ENCODE measurements at places on chromosomes 5 and 9.

DNA sequence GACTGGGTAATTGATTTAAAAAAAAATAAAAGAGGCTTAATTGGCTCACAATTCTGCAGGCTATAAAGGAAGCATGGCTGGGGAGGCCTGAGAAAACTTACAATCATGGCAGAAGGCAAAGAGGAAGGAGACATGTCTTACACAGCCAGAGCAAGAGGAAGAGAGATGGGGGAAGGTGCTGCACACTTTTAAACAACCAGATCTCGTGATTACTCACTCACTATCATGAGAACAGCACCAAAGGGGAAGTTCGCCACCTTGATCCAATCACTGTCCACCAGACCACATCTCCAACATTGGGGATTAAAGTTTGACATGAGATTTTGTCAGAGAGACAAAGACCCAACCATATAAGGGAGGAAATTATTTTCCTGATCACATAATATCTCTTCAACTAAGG lies 138.8 kb upstream of the NR4A3 start:
- DNase-seq, result no peak

GRCh38 chr5:72379936-72380335 lies 59.8 kb downstream of the PTCD2 start:
- no peak for DNase-seq

DNA sequence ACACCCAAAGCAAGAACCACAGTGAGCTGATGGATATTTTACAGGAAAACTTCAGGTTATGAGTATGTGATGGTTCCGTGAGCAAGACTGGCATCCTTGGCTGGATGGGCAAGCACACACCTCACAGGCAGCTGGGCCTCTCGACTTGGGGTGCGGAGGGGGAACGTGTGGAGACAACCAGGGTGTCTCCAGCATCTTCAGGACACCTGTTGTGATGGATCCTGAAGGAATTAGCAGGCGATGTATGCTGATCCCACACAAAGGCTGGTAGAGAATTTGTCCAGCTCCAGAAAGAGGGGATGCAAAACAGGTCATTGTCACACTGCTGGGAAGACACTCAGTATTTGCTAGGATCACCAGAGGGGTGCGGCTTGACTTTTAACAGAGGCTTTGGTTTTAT lies 42.7 kb downstream of the SECISBP2 start:
- no peak for DNase-seq

GRCh38 chr5:118990582-118990981 lies 2.2 kb upstream of the DTWD2 start:
- no peak for DNase-seq

- DNase-seq, result no peak
These were observed 18.3 kb upstream of the SLC2A6 start for GRCh38 chr9:133496861-133497842.

DNA sequence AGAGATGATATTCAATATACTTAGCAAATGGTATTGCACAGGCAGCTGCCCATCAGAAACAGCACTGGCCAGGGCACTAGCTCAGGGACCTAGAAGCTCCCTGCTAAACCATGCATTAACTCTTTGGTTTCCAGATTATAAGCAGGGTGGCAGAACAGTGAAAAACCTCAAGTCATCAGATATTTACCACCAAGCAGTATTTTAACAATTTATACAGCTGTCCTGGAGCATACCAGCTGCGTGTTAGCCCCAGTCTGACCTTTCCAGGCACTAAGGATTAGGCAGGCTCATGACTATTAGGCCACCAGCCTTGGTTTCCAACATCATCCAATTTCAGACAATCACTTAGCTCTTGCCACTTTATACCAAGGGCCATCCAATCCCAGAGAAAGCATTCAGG lies 326.5 kb downstream of the CAAP1 start:
- DNase-seq, result no peak

- no peak for DNase-seq
These were observed 1.3 kb downstream of the PSAT1 start for GRCh38 chr9:78298046-78298765.

GRCh38 chr5:53276825-53277224 lies 167.3 kb upstream of the MOCS2 start:
- DNase-seq, result no peak

GRCh38 chr9:2127486-2127885 lies 112.3 kb downstream of the SMARCA2 start:
- no peak for DNase-seq

- no peak for DNase-seq
These were observed 83.0 kb upstream of the RANBP6 start for GRCh38 chr9:6098431-6098830.

GRCh38 chr9:121059998-121060636 lies 10.0 kb upstream of the C5 start:
- no peak for DNase-seq

- no peak for DNase-seq
These were observed 259.4 kb downstream of the GADD45G start for GRCh38 chr9:89864257-89864656.

DNA sequence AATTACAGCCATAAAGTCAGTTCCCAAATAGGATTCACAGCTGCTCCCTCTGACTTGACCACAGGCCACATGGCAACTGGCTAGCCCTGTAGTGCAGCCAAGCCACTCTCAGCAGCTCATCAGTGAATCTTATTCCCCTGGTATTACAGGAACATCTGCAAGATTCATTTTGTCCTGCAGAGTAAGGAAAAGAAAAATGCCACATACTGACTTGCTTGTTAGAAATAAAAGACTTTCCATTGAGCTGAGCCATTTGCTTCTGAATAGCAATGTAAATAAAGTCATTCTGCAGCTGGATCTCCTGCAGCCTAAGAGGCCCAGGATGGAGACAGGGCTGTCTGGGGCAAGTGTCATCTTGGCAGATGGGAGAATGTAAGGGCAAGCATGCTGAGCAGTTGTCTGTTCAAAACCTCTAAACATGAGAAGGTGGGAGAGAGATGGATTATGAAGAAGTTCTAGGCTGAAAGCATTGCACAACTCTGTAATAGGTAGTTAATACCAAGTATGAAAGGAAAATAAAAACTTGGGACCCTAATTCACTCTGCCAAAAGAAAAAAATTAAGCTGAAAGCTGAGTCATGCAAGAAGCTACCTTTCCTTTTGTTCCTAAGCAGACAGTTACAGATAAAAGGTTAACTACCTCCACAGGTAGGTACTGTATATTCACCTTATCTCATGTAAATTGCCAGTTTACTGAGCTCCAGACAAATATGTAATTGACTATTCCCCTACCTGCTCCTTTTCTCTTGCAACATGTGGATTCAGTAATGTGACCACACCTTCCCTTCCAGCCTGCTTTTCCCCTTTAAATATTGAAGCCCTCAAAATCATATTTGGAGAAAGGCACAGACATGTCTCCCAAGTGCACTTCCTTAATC lies 244.4 kb upstream of the RAI14 start:
- no peak for DNase-seq

DNA sequence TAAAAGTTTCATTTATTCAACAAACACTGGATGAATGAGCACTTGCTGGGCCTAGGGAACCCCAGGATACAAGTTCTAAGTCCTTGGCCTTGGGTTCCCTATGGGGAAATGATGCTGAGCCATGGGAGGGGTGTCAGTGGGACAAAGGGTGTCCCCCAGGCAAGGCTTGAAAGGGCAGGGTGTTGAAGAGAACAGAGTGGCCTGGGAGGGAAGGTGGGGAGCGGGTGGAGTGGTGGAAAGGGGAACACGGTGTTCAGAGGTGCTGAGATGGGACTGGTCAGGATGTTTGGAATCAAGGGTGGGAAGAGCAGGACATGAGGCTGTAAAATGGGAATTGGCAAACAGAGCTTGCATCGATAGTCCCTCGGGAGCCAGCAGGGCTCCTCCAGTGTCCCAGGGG lies 61.8 kb downstream of the PPARGC1B start:
- no peak for DNase-seq

DNA sequence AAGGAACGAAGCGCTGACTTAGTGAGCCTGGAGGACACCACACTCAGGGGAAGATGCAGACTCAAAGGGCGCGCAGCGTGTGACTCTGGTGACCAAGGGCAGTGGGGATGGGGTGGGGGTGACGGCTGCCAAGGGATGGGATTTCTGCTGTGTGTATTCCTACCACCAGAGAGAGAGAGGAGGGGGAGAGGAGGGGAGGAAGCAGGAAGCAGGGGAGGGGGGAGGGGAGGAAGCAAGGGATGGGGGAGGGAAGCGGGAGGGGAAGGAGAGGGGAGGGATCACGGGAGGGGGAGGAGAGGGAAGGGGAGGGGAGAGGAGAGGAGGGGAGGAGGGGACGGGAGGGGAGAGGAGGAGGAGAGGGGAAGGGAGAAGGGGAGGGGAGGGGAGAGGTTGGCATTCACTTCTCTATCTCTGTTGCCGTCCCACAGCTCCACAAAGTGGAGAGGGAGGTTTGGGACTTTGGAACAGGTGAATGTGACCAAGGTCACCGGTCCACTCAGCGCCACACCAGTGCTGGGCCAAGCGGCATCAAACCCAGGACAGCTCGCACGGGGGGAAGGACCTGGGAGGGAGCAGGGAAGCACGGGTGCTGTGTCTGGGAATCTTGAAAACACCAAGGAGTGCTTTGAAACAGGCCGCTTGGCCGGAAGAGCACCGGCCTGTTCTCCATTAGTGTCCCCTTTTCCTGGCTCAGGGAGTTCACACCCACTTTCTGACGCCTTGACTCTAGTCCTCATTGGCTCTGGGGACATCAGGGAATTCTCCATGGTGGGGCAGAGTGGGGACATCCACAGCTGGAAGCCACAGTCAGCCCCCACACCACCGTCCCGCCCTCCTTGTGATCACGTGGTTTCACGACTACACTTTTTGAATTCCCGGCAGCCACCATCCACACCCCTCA lies 77.4 kb downstream of the VAV2 start:
- no peak for DNase-seq

DNA sequence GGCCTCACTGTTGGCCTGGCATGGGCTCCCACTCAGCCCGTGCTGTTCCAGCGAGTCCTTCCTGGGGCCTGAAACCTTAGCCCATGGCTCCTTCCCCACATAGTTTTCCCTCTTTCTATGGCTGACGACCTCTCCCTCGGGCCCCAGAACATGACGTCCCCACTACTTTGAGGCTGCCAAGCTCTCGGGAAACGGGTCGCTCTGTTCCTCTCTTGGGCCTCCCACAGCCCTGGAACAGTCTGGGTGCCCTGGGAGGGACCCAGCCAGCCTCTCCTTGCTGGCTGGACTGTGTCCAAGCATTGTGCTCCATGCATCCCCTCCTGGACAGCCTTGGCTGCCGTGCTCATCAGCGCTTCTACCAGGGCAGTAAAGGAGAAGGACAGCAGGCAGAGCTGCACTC lies 118.3 kb downstream of the SYK start:
- DNase-seq, result no peak

- no peak for DNase-seq
These were observed 29.4 kb downstream of the GSN start for GRCh38 chr9:121297389-121297788.

- no peak for DNase-seq
These were observed 142.7 kb downstream of the TTLL11 start for GRCh38 chr9:121950441-121950840.

DNA sequence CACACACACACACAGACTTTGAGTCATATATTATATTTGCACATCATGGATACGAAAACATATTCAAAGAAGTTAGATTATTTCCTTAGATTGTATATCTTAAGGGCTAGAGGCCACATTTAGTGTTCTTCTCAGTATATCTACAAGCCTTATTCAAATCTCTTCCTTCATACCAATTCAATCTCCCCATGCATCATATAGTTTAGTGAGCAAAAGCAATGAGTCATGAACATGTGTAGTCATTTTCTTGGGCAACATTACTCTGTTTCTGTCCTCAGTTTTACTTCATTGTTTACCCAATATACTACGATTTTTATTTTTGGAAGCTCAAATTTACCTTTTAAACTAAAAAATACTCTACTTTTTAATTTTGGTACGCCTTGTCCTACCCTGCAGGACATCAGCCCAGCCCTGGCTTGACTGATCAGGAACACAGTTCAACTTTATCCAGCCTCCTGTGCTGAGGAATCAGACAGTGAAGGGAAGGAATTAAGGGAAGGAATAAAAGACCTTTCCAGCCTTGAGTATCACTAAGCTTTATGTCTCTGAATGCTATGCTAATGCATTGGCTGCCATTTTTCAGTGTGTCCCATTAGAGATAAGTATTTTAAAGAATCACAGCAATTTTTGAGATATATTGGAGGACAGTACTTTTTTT lies 101.7 kb upstream of the FST start:
- no peak for DNase-seq

DNA sequence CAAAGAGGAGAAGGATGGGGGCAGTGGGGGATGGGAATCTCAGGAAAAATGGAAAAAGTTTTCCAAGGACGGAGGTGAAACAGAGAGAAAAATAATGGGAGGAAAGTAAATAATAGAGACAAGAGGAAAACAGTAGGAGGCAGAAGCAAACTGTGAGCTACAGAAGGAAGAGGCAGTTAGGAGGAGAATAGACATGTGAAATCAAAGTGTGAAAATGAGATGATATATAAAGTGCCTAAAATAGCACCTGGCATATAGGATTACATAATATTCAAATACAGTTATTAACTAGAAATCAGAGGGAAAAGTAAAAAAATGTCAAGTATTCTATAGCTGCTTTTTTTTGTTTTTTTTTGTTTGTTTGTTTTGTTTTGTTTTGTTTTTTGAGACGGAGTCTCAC lies 44.0 kb upstream of the PLIN2 start:
- no peak for DNase-seq

Data from activated CD4-positive, alpha-beta T cell treated with anti-CD3 and anti-CD28 coated beads, Interleukin-2, amount 50 U/mL, for 1 hour (primary cell).